Activated CD4-positive, CD25-positive, alpha-beta regulatory T cell treated with anti-CD3 and anti-CD28 coated beads, Interleukin-2, amount 50 U/mL, for 16 hours (primary cell): ENCODE measurements at places on chromosomes 1 and 21.

DNA sequence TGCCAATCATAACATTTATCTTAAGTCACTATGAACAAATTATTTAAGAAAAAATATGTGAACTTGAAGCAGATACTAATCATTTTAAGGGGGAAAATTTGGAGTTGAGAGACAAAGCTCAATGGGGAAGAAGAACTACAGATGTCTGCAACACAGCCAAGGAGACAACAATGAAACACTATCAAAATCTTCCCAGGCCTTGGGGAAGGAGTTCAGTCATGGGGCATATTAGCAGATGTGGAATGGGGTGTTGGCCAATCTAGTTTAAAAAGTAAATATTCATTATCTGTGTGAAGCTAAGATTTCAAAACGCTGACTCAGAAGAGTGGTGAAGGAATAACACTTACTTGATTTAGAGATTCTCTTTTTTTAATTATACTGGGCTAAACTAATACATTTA is 671.6 kb upstream of the ZP4 start:
- no peak for DNase-seq

DNA sequence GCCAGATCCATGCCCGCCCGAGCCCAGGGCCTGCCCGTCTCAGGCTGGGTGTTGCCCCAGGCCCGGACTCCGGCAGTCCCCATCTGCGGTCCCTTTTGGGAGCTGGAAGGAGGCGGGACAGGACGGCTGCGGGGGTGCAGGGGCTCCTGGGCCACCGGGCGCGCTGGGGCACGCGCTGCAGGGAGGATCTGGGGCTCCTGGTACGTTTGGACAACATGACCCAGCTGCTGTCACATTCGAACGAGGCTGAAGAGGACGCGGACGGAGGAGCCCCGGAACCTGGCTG is 6.6 kb upstream of the CALML6 start:
- no peak for DNase-seq

DNA sequence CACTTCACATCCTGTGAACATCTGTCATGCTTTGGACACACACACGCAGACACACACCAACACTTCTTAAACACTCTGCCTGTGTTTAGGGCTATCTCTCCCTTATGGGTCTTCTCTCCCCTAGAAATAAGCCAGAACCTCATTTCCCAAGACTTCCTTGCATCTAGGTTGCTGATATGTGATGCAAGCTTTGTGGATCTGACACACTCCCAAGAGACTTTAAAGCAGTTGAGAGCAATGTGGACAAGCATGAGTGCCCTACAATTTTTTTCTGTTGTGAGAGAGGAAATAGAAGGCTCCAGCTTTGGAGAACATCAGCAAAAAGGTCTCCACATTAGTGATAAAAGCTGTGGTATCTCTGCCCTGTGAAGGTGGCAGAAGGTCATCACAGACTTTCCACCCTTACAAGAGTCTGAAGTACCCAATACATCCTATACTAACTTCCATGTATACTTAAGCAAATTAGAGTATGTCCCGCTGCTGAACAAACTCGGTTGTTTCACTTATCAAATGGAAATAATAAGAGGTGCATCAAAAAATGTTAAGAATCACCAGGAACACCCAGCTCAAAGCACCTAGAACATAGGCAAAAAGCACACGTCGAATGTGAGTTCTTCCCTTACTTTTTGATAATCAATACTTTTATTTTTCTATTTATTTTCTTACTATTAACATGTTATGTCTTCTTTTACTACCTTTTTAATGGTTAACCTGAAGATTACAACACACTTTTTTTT is 267.6 kb downstream of the SETD4 start:
- DNase-seq: no peak

GRCh38 chr1:68255301-68255700 is 23.0 kb upstream of the WLS start:
- DNase-seq: no peak

GRCh38 chr21:16563795-16564194 is 834.0 kb downstream of the USP25 start:
- no peak for DNase-seq

GRCh38 chr21:21246007-21246406 is 247.8 kb downstream of the NCAM2 start:
- DNase-seq: no peak

DNA sequence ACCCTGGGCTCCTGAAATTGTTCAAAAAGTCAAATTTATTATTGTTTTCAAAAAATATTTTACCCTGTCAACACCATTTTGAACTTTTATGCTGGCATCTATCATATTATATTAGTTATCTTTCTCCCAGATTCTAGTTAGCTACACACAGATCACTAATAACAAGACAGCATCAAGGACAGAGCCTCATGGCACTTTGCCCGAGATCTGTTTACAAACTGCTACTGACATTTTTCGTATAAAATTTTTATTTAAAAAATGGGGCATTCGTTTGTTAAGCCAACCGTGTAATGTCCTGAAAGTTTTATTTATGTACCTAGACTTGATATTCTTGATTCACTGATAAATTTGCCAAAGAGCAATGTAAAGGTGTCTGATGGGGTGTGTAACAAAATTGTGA is 78.1 kb downstream of the PLPPR5 start:
- DNase-seq: no peak

DNA sequence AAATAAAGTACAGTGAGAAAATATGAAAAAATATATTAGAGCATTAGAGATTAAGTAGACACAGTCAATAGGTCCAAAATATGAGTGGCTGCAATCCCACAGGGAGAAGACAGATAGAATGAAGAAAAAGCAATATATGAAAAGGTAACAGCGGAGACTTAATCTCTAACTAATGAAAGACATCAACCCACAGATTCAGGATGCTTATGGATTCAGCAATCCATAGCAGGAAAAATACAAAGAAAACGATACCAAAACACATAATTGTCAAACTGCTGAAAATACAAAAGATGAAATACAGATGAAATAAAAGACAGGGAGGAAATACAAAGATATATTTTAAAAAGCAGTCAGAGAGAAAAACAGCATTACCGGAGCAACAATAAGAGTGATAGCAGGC is 56.7 kb upstream of the SLFNL1 start:
- DNase-seq: no peak

DNA sequence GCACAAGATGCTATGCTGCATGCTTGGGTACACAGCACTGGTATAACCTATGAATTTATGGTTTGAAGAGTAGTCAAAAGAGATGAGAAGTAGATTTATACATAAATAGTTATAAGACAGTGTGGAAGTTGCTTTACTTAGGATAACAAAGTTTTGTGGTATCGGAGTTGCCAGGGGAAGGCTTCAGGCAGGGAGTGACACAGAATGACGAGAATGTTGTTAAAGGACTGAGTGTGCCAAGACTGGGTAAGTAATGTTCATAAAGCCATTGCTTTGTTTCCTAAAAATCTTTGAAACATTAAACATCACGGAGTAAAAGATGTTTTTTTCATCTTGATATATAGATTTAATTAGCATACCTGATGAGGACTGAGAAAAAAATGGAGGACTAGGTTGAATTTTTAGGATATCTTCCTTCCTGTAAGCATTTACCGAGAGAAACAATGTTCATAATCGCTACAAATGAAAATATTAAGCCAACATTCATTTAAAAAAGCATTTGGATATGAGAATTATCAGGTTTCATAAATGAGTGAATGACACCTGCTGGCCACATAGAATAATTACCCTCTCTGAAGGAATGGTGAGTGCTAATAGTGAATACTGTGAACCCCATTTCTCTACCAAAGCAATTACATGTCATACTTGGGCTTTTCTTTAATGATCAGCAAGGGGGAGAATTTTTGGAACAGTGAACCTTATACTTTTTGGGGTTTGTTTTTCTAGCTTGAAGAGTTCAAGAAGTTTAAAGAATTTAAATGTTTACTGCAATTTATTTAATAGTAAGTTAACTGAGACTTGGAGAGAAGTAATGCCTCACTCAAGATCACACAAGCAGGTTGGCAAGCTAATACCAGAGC is 28.4 kb downstream of the EXTL2 start:
- no peak for DNase-seq

- DNase-seq: no peak
Observed at GRCh38 chr1:91885213-91885715, 687 bp downstream of the TGFBR3 start.

DNA sequence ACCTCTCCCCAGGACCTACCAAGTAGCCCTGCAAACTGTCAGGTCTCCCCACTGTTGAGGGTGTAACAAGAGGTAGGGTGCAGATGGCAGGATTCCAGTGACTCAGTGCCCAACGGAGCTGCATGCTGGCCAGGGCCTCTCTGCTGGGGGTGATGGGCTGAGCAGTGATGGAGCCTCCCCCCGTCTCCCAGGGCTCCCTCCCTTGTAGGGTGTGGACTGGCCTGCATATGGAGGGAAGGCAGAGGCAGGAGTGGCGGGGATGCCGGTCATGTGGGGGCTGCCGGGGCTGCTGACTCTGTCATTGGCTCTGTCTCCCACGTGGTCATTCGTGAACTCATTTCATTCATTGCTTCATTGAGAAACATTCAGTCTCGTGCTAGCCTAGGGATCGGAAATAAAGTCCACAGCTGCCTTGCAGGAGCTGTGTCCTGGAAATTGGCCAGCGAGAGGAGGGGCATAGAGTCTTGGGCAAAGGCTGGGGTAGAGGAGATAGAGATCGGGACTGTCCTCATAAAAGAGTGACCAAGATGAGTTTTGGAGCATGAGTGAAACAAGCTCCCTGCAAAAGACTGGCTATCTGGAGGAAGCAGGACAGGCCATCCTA is 22.9 kb upstream of the DISP3 start:
- no peak for DNase-seq

- DNase-seq: no peak
Observed at GRCh38 chr1:111734856-111735255, 4.3 kb downstream of the INKA2 start.

GRCh38 chr1:50521703-50522102 is 98.5 kb upstream of the DMRTA2 start:
- DNase-seq: no peak

DNA sequence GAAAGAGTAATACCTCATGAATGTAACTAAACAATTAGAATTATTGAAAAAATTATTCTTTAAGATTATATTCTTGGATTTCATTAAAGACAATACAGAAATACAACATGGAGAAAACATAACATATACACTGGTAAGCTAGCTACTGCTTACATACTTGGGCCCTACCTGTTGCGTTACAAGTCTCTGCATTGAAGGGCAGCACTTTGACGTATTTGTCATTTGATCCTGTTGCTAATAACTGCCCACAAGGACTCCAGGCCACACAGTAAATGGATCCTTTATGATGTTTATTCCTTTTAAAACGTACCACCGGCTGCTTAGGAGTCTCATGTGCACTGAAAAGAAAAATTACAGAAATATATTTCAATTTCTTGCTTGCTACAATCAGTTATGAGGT is 19.8 kb upstream of the CLCC1 start:
- no peak for DNase-seq

GRCh38 chr1:58854576-58854975 is 70.7 kb upstream of the JUN start:
- DNase-seq: no peak

DNA sequence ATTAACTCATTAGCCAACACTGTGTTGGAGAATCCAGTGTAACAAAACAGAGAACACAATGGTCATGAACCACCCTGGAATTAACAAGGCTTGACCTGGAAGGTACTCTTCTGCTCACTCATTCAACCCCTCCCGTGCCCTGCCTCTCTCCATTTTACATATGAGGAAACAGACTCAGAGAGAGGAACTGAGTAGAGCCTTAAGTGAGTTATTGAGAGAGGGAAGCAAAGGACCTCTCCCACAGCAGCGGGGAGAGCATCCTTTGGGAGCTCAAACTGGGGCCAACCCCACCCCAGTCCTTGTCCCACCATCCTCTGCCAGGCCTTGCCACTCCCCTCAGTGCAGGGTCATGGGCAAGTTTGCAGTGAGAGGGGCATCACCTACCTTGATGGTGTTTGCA is 1.4 kb downstream of the S100A12 start:
- DNase-seq: no peak
